Stimulated activated CD8-positive, alpha-beta memory T cell treated with anti-CD3 and anti-CD28 coated beads, Interleukin-4, amount 100 ng/mL, for 1 hour (primary cell): ENCODE measurements at places on chromosomes 2 and 18.

DNA sequence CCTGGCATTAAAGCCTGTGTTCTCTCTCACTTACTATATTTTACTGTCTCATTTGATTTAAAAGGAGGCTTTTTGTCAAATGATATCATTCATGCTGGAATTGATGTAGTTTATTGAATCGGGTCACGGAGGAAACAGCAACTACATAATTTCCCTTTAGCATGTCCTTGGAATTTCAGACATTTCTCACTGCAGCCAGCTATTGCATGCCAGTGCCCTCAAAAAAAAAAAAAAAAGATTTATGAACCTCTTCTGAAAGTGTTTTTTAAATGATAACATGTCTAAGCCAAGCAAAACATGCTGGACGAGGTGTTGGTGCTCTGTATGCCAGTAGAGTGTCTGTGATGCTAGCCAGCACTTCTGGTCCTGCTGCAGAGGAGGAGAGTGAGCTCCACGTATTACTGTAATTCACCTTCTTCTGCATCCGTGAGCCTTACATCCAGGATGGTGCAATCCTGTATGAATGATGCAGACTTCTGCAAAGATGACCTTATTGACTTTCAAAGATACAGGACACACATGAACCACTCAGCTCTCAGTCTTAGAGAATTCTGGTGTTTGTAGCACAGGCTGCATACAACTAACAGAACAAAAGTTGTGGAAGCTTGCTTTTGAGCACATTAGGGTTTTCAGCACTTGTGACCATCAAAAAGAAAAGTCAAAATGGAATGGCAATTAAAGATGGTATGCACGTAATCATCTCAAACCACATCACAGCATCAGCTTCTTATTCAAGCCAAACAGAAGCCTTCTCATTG, 31.1 kb downstream of the UGP2 start:
- DNase-seq: no peak

GRCh38 chr2:33126958-33127357, 180.2 kb downstream of the LTBP1 start:
- DNase-seq: no peak

DNA sequence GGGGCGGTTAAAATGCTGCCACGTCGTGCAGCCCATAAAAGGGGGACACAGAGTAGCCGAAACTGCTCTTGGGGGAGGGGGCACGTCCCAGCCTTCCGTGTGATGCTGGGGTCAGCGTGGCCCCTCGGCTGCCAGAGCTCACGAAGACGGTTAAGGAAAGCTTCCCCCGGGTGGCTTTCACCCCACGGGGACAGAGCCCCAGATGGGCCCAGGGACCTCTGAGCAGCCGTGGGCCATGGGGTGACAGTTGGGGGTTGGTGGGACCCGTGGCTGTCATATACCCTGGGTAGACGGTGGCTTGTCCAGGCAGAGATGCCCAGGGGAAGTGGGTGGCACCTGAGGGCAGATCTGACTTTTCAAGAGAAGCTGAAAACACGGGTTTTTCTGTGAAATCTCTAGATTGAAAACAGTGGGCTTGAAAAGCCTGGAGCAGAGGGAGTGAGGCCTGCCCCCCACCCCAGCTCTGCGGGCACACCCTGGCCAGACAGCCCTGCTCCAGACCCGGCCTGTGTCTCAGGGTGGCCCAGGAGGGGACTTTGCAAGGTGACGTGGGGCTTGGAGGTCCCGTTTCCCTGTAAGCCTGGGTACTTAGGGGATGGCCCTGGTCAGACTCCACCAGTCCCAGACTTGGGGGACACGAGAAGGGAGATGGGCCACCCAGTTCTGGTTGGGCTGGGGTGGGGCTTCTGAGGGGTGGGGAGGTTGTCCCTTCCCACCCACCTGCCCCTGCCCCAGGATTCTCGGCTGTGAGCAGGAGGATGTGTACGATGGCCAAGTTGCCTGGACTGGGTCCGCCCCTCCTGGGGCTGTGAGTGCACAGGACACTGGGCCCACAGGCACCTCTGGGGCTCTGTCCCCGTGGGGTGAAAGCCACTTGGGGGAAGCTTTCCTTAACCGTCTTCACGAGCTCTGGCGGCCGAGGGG, 652 bp downstream of the NEU4 start:
- no peak for DNase-seq

DNA sequence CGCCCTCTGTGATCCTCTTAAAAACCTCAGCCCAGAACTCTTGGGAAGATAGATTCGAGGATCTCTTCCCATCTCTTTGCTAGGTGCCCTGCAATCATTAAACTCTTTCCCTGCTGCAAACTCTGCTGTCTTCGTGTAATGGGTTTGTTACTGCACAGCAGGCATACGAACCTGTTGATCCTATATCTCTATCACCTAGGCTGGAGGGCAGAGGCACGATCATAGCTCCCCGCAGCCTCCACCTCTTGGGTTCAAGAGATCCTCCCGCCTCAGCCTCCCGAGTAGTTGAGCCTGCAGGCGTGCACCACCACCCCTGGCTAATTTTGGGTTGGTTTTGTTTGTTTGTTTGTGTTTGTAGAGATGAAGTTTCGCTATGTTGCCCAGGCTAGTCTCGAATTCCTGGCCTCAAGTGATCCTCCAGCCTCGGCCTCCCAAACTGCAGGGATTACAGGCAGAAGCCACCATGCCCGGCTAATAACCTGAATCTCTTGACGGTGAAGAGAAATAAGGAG, 493 bp upstream of the BBS5 start:
- no peak for DNase-seq

GRCh38 chr18:70368903-70369302, 80.1 kb downstream of the SOCS6 start:
- DNase-seq: no peak

DNA sequence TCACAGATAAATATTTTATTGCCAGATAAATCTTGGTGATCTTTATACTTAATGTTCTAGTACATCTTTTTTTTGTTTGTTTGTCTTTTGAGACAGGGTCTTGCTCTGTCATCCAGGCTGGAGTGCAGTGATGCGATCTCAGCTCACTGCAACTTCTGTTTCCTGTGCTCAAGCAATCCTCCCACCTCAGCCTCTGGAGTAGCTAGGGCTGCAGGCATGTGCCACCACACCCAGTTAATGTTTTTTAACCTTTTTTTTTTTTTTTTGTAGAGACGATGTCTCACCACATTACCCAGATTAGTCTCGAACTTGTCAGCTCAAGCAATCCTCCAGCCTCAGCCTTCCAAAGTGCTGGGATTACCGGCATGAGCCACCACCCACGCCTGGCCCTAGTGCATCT, 9.1 kb upstream of the C1GALT1C1L start:
- no peak for DNase-seq

GRCh38 chr2:133004623-133005022, 334.6 kb upstream of the LYPD1 start:
- no peak for DNase-seq

DNA sequence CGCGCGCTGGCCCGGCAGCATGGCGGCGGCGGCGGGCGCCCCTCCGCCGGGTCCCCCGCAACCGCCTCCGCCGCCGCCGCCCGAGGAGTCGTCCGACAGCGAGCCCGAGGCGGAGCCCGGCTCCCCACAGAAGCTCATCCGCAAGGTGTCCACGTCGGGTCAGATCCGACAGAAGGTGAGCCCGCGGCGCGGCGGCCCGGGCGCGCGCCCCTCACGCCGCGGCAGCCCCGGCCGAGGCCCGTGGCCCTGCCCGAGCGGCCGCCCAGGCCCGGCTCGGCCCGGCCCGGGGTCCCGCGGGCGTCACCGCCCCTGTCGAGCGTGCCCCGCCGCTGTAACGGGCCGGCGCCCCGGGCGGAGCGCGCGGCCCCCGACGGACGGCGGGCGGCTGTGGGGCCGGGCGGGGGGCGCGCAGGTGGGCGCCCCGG, 218 bp downstream of the DGKD start:
- DNase-seq: no peak

- no peak for DNase-seq
Observed at GRCh38 chr18:52553441-52553840, 213.4 kb downstream of the DCC start.

GRCh38 chr18:49161627-49162026, 210.9 kb upstream of the SMAD7 start:
- DNase-seq: no peak

DNA sequence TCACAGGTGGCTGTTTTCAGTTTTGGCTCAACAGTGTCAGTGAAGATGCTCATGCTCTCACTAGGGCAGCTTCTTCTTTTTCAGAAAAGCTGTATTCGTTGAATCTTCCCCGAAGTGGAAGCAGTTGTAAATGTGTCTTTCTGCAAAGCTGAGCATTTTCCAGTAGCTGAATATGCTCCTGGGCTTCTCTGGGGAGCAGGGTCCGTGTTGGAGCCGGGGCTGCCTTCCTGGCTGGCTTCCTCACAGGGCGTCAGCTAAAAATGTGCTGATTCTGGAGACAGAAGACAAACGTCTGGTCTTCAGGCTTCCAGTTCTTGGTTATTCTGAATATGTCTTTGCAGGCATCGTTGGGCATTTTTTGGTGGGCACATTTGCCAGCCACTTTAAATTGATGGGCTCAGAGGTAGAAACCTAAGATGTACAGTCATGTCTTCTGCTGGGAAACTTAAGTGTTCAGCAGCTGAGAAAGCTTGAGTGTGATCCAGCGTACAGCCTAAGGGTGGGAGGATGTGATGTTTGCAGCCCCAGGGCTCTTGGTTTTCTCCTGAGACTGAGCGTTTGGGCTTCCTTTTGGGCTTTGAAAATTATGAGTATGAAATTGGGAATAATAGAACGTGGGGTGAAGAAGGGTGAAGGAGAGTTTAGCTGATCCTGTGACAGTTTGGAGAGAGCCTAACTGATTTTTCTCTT, 19.0 kb downstream of the SETBP1 start:
- DNase-seq: no peak

GRCh38 chr2:189441709-189442074, 418 bp downstream of the WDR75 start:
- DNase-seq: no peak

- DNase-seq: no peak
Observed at GRCh38 chr2:160901613-160902012, 258.6 kb upstream of the TANK start.

GRCh38 chr2:129375632-129376425, 603.6 kb upstream of the RAB6C start:
- no peak for DNase-seq

GRCh38 chr2:71756280-71756906, 303.0 kb downstream of the DYSF start:
- DNase-seq: no peak

DNA sequence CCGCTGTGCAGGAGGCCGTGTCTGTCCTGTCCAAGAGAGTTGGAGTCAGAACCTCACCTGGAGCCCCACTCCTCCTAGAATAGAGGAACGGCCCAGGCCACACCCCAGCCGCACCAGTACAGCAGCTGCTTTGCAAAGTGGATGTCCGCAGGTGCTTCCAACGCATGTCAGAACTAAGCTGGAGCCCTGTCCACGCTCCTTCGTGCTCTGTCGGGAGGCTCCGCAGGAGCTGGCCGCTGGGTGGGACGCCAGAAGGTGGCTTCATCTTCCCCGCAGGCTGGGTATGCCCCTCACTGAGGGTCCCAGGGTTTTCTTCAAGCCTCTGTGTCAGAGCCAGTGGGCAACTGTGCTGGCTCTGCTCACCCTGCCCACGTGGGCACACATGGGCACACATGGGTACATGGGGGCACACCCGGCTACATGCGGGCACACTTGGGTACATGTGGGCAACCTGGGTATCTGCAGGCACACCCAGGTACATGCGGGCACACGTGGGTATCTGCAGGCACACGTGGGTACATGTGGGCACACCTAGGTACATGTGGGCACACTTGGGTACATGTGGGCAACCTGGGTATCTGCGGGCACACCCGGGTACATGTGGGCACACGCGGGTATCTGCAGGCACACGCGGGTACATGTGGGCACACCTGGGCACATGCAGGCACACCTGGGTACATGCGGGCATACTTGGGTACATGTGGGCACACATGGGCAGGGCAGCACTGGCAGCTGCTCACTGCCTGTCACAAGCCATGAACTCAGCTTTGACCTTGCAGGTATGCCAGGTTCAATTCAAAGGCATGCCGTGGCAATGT, 67.1 kb upstream of the CTDP1 start:
- DNase-seq: no peak

GRCh38 chr2:141569941-141570340, 560.9 kb downstream of the LRP1B start:
- no peak for DNase-seq

- DNase-seq: no peak
Observed at GRCh38 chr2:98795891-98796676, 65.2 kb upstream of the MGAT4A start.

- no peak for DNase-seq
Observed at GRCh38 chr18:8450013-8450412, 159.2 kb upstream of the RAB12 start.

- DNase-seq: no peak
Observed at GRCh38 chr2:27127883-27128667, 4.5 kb downstream of the ABHD1 start.

DNA sequence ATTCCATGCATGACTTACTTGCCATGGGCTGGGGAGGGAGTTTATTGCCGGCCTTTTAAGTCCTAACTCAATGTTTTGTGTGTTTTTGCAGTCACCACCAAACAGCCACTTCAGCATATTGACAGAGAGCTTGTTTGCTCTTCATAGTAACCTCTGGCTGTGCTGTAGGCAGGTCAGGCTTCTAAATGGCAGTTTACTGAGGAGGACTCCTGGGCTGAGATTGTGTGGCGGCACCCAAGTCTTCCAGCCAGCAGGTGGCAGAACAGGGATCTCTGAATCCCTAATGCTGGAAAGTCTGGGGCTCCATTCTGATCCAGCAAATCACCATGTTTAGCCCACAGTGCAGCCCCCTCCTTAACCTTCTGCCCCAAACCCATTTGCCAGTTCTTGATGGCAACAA, 121.2 kb downstream of the CAPN13 start:
- DNase-seq: no peak

DNA sequence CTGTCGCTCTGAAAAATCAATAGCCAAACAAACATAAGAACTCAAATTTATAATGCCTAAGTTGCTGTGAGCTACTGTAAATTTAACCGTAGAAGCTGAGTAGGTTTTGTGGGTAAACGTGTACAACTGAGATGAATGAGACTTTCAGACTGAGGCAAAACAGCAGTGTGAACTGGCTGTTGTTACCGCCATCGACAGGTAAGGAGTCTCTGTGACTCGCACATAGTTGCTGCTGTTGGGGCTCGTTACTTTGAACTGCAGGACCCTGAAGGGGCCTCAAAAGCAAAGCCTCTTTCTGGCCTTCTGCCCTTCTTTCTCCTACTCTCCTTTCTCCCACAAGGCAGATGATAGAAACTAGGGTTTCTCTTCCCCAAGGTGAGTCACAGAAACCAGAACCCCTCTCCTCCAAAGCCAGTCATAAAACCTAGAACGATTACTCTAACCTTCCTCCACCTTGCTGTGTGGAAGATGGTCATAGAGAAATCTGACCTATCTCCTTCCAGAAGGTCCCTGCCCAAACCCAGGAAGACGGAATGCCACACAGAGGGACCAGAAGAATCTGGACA, 101.2 kb downstream of the DLGAP1 start:
- DNase-seq: no peak

GRCh38 chr18:42437646-42438045, 482.6 kb downstream of the PIK3C3 start:
- no peak for DNase-seq

GRCh38 chr18:66729442-66730239, 125.8 kb upstream of the CDH19 start:
- DNase-seq: no peak

DNA sequence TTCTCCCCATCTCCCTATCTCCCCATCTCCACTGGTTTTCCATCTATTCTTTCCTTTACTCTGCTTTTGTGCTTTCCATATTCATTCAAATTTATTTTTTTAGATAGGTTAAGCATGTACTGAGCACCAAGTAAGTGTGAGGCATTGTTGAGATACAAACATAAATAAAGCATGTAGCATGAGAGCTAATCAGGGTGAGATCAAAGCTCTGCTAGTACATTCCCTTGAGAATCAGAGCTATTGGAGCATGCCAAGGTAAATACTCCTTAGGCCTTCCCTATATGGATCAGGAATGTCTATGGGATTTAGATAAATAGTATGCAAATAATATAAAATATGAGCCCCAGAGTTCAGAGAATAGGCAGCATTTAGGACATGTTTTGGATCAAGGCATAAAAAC, 25.3 kb downstream of the BABAM2 start:
- DNase-seq: no peak
